ENCODE measurements at places on chromosomes 11 and 22.

DNA sequence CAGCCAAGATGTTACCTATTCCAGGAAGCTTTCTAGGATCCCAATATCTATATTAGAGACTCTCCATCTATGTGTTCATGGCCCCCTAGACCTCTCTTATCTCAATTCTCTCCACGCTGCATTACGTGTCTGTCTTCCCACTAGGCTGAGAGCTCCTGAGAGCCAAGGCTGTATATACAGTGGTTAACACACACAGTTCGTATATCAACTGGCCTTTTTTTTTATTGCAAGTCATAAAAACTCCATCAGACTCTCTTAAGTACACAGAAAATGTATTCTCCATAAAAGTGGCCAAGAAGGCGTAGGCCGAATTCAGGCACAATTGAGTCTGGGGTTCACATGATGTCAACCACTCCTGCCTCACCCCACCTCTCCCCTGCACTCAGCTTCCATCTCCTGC, 115.9 kb downstream of the TRIM29 start:
- DNase-seq: no peak

DNA sequence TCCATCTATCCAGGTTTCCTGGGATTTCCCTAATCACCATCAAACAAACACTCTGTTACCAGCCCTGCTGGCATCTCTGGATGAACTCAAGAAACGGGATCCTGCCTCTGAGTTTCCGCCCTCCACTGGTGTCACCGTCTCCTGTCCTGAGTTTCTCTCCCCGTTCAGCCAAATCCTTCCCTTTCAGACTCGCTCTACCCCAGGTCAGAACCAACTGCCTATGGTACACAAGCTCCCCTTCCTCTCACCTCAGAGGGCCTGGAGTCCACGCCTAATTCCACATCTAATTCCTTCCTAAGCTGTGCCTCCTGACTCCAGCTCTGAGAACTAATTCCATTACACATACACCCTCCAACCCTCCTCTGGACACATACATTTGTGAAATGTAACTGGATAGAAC, 96.1 kb downstream of the SHANK2 start:
- no peak for DNase-seq

DNA sequence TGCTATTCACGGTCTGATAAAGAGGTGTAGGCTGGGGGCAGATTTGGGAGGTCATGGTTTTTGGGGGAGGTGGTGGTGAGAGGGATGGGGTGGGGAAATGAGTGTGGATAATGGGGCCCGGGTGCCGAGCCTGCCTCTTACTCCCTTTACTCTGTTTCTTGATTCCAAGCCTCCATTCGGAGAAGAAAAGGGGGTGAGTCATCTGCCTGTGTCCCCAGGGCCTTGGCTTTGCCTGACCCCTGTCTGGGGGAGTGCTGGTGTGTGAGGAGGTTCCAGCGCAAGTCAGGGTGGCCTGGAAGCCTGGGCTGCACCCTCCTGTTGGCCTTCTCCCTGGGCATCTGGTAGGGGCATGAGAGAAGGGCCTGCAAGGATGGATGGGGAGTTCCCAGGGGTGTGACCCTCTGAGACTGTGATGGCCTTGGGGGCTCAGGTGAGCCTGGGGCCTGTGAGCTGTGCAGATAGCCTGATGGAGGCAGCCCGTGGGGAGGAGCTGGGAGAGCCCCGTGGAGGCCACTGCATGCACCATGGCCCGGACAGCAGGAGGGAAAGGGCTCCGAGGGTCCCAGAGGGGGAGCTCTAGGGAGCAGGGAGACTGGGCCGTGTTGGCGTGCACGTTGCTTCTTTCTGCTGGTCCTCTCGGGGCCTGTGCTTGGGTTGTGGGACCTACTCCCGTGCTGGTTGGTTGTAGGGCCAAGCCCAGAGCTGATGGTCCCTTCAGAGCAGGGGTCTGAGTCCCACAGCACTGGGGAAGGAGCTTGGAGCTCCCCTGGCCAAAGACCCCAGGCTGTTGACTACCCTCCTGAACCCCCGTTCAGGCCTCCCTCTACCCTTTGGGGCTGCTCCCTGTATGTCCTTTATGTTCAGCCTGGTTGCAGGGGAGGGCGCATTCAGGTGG, 26.3 kb upstream of the ACR start:
- DNase-seq: no peak

- DNase-seq: no peak
Observed at GRCh38 chr11:126782810-126783209, 217.8 kb downstream of the KIRREL3 start.

- no peak for DNase-seq
Observed at GRCh38 chr11:46099963-46100316, 21.3 kb downstream of the PHF21A start.

DNA sequence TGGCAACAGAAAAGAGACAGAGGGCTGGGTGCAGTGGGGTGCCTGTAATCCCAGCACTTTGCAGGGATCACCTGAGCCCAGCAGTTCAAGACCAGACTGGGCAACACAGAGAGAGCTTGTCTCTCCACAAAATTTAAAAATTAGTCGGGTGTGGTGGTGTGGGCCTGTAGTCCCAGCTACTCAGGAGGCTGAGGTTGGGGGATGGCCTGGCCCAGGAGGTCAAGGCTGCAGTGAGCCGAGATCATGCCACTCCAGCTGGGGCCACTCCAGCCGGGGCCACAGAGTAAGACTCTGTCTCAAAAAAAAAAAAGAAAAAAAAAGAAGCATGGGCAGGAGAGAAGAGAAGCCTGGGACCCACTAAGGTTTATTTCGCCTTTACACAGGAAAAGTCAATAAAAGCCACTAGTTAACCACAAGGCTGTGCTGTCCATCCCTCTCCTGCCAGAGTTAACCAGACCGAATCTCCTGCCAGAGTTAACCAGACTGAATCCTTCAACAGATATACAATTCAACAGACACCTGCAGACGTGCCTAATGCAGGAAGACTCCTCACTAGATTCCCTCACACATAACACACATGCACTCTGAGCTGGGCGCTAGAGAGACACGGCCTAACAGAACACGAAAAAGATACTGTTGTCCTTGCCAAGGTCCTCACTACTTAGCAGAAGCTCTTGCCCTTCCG, 29.8 kb downstream of the MICAL3 start:
- DNase-seq: no peak

DNA sequence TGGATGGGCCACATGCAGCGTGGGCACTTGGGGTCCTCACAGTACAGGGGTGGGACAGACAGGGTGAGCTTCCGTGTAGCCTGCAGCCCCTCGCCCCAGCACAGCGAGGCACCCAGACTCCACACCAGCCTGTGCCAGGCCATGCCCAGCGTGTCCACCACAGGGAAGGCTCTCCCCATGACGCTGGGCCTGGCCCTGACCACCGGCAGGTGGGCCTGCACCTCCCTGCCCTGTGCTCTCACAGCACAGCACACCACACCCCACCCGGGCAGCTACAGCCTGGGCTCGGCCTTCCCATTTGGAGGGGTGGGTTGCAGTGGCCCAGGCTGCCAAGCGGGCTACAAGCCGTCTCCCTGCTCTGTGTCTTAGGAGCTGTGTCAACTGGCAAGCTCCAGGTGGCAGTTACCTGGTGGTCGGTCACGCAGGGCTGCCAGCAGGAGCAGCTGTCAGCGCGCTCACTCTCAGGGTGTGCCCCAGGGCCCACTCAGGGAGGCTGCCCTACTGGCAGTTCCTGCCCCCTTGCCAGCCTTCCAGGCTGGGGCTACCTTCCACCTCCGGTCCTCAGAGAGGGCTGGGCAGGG, 4.6 kb downstream of the MOB2 start:
- no peak for DNase-seq

GRCh38 chr11:122149202-122149601, 33.2 kb upstream of the BLID start:
- no peak for DNase-seq

DNA sequence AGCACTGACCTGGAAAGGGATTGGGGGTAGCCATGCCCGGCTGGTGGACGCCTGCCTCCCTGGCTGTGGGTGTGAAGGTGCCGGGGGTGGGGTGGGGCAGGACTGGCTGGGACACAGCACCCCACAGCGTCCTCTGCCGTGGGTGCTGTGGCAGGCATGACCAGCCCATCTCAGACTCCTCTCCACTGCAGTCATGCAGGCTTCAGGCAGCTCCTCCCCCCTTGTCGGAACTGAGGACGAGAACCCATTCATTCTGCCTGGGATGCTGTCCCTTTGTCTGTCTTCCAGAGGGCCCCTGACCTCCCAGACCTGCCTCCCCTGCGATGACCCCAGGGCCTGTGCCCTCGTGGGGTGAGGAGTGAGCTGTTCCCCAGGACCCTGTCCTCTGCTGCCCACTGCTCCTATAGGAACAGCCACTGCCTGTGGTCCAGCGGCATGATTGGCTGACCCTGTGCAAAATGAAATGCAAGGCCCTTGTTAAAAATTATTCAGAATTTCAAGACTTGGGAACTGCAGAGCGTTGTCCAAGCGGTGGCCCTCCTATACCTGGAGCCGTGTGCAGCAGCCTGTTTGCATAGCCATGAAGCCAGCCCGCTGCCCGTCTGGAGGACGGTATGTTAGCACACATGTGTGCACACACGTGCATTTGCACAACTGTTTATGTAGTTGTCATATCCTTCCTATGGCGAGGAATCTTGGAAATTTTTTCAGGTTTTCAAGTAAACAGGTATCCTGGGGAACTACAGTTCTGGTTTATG, 1122.3 kb downstream of the BRD1 start:
- no peak for DNase-seq

DNA sequence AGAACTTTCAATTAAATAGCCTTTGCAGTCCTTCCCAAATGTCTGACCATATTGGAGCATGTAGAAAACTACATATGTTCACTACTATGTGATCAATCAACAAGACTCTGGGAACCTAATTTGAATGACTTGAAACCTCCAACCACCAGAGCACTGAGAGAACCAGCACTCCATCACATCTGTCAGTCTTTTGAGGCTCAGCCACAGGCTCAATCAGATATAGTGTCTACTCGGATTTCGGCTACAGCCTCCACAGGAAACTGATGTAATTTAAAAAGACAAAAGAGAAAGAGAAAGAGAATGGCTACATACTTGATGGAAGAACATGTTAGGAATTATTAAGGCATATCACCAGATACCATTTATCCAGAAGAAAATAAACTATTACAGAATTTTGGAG, 859.0 kb downstream of the FAM181B start:
- DNase-seq: no peak

- no peak for DNase-seq
Observed at GRCh38 chr11:58658623-58659022, 36.2 kb downstream of the CNTF start.

Data from stimulated activated CD4-positive, alpha-beta T cell treated with anti-CD3 and anti-CD28 coated beads, Interleukin-1b, Interleukin-23, amount 100 ng/mL, for 24 hours (primary cell).